ENCODE measurements at places on chromosomes 11 and 22.

GRCh38 chr11:636511-637332, at the start of gene DRD4:
Gene DRD4, plus strand, starts transcription at chr11:637269. Its CDS starts 36 bp downstream, at chr11:637305.
- no peak for DNase-seq

DNA sequence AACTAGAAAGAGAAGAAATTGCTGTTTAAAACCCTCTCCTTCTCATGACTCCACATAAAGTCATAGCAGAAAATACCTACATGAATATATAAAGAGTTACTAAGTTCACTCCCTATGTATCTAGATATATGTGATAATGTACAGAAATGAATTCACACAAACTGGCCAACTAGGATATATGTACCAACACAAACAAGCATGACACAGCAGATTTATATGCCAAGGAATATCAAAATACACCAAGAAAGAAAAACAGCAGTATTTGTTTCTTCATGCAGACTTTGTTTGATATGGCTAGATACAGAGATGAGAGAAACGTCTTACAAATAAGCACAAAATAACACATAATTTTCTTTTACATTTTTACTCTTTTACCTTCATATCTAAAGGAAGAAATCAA, 1.8 kb downstream of the OR51G1 start:
- DNase-seq = no peak

- DNase-seq = no peak
Observed at GRCh38 chr11:79081471-79082031, 359.3 kb downstream of the TENM4 start.

GRCh38 chr11:28536504-28537267, 428.5 kb downstream of the METTL15 start:
- DNase-seq = no peak

- no peak for DNase-seq
Observed at GRCh38 chr11:453564-453963, 3.5 kb downstream of the PTDSS2 start.

- DNase-seq = no peak
Observed at GRCh38 chr11:22582151-22582410, 43.5 kb downstream of the FANCF start.

GRCh38 chr11:97544431-97544830, 1154.6 kb downstream of the JRKL start:
- no peak for DNase-seq

DNA sequence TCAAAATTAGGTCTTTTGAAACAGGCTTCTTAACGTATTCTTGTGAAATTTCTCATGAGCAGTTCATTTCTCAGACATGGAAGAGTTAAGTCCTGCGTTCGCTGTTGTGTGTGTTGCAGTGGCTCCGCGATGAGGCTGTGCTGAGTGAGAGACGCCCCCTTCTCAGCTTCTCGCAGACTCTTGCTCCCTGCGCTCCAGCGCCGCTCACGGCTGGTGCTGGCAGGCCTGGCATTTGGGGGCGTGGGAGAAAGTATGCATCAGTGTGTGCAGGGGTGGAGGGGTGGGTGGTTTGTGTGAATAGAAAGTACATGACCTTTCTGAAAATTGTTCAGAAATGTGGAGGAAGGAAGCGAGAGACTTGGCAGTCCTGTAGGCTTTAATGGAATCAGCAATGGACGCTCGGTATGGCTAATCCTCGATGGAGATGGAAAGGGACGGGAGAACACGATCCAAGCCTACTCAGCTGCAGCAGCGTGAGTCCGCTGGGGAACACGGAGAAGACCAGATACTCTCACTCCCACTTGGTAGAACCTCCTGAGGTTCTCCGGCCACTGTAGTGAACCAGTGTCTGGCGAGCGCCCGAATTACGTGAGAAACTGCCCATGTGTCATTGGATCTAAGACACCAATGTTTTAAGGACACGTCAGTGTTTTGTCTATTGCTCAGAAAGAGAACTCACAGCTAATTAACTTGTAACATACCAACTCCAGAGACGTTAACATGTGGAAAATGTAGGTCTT, 5.9 kb downstream of the TAB1 start:
- DNase-seq = no peak

- DNase-seq = no peak
Observed at GRCh38 chr11:20611892-20612291, 12.5 kb downstream of the SLC6A5 start.

DNA sequence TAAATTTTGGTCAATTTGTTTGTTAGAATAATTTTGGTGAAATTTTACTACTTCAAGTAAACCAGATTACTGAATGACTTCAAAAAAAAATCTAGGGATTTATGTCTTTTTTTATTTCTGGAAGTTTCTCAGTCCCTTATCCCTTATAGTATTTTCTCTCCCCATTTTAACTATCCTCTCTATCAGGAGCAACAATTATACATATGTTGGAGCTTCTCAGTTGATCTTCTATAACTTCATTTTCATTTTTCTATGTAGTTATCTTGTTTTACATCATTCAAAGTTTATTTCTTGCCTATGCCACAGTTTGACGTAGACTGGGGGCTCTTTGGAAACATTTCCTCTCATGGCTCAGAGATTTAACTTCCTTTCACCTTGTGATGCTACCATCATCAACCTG, 34.2 kb downstream of the NNMT start:
- DNase-seq = no peak

DNA sequence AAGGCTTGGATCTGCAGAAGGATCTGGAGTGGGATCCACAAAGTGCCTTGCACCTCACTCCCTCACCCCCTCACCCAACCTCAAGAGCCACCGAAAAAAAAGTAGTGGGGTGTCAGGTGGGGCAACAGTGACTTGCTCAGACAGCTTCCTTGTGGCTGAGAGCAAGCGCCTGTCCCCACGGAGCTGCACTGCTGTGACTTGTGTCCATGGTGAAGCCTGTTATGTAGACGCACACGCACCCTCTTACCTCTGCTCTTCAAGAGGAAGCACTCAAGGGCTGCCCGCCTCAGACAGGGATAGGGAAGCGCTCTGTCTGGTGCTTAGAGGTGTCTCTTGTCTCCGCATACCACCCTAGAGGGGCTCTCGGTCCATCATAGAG, 1.2 kb downstream of the DRD2 start:
- DNase-seq = no peak

Data from DMS153 (cell line).